GM23338 (cell line): ENCODE measurements at places on chromosomes 7 and 10.

DNA sequence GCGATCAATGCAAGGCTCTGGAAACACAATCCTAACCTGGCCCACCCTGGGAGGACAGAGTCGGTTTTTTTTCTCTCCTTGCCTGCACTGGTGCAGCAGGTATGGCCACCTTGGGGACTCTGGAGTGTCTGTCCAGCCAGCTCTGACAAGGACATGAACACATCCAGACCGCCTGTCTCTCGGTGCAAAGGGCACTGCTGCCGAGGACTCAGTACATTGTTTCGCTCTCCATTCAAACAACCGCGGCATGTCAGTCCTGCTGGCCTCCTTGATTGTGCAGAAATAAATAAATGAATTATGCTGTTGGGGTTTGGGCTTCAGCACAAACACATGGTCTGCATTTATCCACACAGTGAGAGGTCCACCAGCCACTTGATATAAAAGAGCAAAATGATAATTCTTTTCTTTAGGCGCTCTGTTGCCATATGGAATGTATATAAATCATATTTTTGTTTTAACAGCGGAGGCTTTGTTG is 565.2 kb downstream of the KCNMA1 start:
- no peak for DNase-seq

DNA sequence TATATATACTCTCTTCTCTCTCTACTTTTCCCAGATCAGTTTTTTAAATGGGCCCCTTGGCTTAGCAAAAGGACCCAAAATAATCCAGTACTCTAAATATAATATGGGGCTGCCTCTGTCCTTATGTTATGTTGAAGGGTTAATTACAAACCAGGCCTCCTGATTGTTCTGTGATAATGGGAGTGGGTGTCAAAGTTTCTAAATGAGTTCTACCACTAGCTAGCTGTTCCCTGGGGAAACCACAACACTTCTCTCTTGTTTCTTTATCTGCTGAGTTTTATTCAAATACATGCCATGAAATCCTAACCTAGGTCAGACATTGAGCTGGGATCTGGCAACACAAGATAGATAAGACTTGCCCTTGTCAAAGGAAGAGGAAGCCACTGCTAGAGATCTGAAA is 3.8 kb downstream of the HTR5A start:
- DNase-seq: no peak

GRCh38 chr7:4681886-4682620 is at the start of gene FOXK1:
TSS of gene FOXK1 (plus strand) at chr7:4682295. CDS start at chr7:4682309, 14 bp downstream.
- peak; percentile 81 for DNase-seq

DNA sequence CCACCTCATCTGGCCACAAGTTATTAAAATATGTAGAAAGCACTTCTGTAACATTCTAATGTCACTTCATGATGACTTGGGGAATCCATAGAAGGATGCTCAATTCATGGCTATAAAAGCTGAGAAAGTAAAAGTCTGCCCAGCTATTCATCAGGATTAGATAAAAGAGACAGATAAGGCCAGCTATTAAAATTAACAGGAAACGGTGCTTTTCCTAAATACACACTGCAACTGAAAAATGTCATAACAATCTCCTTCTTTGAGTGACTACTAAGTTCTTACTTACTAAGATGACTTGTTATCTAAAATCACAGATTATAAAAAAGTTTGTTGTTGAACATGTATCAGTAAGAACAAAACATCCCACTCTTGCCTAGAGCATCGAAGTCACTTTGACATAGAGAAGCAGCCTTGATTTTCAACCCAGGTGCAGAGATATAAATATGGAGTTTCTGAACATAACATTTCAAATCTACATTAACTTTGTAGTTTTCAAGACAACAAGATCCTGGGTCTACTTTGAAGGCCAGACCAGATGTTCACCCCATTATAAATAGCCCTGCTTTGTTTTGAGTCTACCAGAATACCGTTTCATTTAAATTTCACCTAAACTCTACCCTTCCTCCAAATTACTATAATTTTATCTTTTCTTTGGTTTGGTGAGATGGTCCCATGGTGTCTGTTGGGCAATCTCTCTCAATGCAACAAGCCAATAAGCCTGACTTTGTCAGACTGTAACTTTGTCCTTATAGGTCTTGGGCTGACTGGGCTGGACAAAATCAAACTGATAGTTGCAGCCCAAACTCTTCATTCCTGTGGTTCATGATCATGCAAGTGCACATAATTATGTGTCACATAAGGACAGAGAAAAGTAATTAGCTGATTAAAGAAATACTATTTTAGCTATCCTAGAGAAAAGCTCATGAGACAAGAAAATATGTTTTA is 24.0 kb downstream of the HYCC1 start:
- DNase-seq: no peak

DNA sequence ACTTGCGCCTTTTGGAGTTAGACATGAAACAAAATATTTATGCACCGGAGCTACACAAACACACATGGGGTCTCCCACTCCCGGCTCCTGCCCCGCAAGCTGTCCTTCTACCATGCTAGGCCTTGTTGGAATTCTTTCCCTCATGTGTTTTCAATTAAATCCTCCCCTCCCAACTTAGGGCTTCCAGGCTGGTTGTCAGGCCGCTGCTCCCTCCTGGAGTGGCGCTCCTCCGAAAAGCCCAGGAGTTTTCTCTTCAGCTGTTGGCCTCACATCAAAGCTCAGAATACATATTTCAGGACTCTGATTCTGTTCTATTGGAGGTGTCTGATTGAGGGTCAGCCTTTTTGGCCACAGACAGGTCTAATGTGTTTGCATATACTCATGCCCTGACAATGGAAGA is 113.3 kb downstream of the FANK1 start:
- DNase-seq: no peak

DNA sequence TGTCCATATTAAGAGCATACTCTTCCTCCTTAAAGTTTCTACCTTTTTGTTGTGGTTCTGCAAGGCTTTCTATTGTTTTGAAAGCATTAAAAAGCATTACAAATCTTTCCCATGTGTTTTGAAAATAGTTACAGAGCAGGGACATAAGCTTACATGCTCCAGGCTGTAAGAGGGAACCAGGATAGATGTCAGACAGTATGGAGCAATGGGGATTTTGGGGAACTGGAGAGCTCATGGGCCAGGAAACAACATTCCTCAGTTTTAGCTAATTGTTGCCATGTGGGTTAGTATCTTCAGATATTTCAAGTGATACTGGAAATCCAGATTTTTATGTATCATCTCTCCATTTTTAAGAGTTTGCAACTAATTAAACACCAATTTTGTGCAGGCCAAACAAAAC is 3.5 kb downstream of the MDFIC start:
- DNase-seq: no peak

- DNase-seq: no peak
Measured at GRCh38 chr10:130159192-130159794, 23.1 kb downstream of the GLRX3 start.

- DNase-seq: no peak
Measured at GRCh38 chr7:46993396-46993795, 588.5 kb downstream of the TNS3 start.
